Epithelial cell of proximal tubule (primary cell): ENCODE measurements at places on chromosomes 2 and 18. TPM values are rescaled to one million over a fixed set of nuclear protein-coding genes. Genes with fewer than 3 reads are reported as not detected.

The TRIM54 gene
- total RNA-seq = 1.5 TPM in 1 of 2 replicates, not detected in the other

The GNLY gene
- not detected in 2 replicates for total RNA-seq

The UGT1A1 gene
- total RNA-seq = not detected in 2 replicates

The UGT1A10 gene
- total RNA-seq = not detected in 2 replicates

The METTL5 gene
- 76.0 and 90.0 TPM in 2 replicates for total RNA-seq

The HOXD4 gene
- 26.0 and 28.0 TPM in 2 replicates for total RNA-seq

The ESPNL gene
- total RNA-seq = 0.14 and 2.7 TPM in 2 replicates

The SNTG2 gene
- 0.22 TPM in 1 of 2 replicates, not detected in the other for total RNA-seq

The OBSL1 gene
- total RNA-seq = 38.8 and 87.0 TPM in 2 replicates

The STAT4 gene
- total RNA-seq = 0.72 and 1.6 TPM in 2 replicates

The MYO5B gene
- total RNA-seq = 34.1 and 48.4 TPM in 2 replicates

The EFR3B gene
- 1.3 and 2.6 TPM in 2 replicates for total RNA-seq

The LIPT1 gene
- total RNA-seq = 3.9 and 11.8 TPM in 2 replicates

The EMILIN1 gene
- total RNA-seq = 0.80 and 2.1 TPM in 2 replicates

The BUB1 gene
- total RNA-seq = 57.2 and 85.9 TPM in 2 replicates

The IL36A gene
- total RNA-seq = not detected in 2 replicates

The TUBA4B gene
- total RNA-seq = 0.52 TPM in 1 of 2 replicates, not detected in the other

The LYG1 gene
- total RNA-seq = 0.12 and 0.22 TPM in 2 replicates

The ZAP70 gene
- 0.14 TPM in 1 of 2 replicates, not detected in the other for total RNA-seq

The HDAC4 gene
- 8.1 and 23.2 TPM in 2 replicates for total RNA-seq

The INPP5D gene
- 0.80 and 1.8 TPM in 2 replicates for total RNA-seq

The LOXHD1 gene
- not detected in 2 replicates for total RNA-seq

The RFX8 gene
- total RNA-seq = not detected in 2 replicates

The ANKRD29 gene
- total RNA-seq = 1.2 and 2.7 TPM in 2 replicates

The CCDC68 gene
- 2.7 TPM in 2 replicates for total RNA-seq

The UGT1A4 gene
- 0.07 TPM in 1 of 2 replicates, not detected in the other for total RNA-seq

The TMEM200C gene
- total RNA-seq = 0.29 and 0.92 TPM in 2 replicates

The STPG4 gene
- total RNA-seq = 0.58 TPM in 1 of 2 replicates, not detected in the other

The CDK15 gene
- total RNA-seq = 2.3 and 6.4 TPM in 2 replicates

The SERPINB3 gene
- total RNA-seq = 0.12 TPM in 1 of 2 replicates, not detected in the other

The SLC9A4 gene
- total RNA-seq = 0.36 and 0.40 TPM in 2 replicates

The RGPD4 gene
- total RNA-seq = not detected in 2 replicates

The PROKR1 gene
- total RNA-seq = 0.14 TPM in 1 of 2 replicates, not detected in the other

The HOXD11 gene
- total RNA-seq = 17.5 and 25.1 TPM in 2 replicates
